ENCODE measurements at places on chromosomes 6 and 20. TPM values are rescaled to one million over a fixed set of nuclear protein-coding genes. Genes with fewer than 3 reads are reported as not detected.

AK9 gene
- total RNA-seq = 8.1 TPM

DNA sequence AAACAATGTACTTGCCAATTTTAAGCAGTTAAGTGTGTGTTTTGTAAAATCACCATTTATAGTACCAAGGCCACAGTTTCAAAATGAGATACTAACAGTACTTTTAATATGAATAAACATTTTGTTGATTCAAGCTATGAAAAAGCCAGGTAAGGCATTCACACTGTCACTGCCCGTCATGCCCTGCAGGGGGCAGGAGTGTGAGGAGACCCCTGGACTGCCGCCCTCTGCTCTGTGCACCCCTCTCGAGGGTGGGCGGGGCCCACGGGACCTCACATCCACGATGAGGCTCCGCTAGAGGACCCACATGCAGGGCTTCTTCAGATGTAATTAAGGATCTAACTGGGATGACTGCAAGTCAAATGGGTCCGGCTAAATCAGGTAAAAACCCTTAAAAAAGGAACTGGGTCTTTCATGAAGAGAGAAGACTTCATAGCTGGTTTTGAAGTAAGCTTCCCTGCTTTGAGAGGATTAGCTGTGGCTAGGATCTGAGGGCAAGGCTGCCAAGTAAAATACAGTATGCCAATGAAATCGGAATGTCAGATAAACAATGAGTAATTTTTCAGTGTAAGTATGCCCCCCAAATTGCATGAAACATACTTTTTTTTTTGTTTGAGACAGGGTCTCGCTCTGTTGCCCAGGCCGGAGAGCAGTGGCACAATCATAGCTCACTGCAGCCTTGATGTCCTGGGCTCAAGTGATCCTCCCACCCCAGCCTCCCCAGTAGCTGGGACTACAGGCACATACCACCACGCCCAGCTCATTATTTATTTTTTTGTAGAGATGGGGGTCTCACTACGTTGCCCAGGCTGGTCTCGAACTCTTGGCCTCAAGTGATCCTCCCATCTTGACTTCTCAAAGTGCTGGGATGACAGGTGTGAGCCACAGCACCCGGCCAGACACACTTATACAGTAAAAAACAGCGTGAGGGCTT lies 18.7 kb downstream of the DIDO1 start:
- no peaks in the 10 kb centered on the region for H3K36me3 ChIP-seq
- no peaks in the 10 kb centered on the region for H3K27me3 ChIP-seq
- no peaks in the 10 kb centered on the region for H3K4me1 ChIP-seq
- no peak for DNase-seq
- no peak overlapping the region for H3K4me3 ChIP-seq

GRCh38 chr6:14025160-14025559 lies 92.4 kb upstream of the CD83 start:
- no peaks in the 10 kb centered on the region for H3K27me3 ChIP-seq
- no peak overlapping the region for H3K4me3 ChIP-seq
- no peaks in the 10 kb centered on the region for H3K4me1 ChIP-seq
- no peaks in the 10 kb centered on the region for H3K36me3 ChIP-seq

TNXB gene
- 81.9 TPM for total RNA-seq

BPIFB2 gene
- total RNA-seq = not detected

- no peaks in the 10 kb centered on the region for H3K4me1 ChIP-seq
- H3K27ac ChIP-seq = no peak overlapping the region
- no peak overlapping the region for H3K4me3 ChIP-seq
- DNase-seq = peak; percentile 62
- H3K27me3 ChIP-seq = no peaks in the 10 kb centered on the region
Measured at GRCh38 chr6:133817460-133818047, 71.4 kb upstream of the TCF21 start.

GRCh38 chr20:19695081-19695480 lies 63.0 kb upstream of the RIN2 start:
- H3K27me3 ChIP-seq = no peaks in the 10 kb centered on the region
- H3K4me1 ChIP-seq = peaks cover 7% of the 10 kb centered on the region
- no peak overlapping the region for H3K27ac ChIP-seq
- DNase-seq = no peak
- H3K4me3 ChIP-seq = no peak overlapping the region

GRCh38 chr20:21510414-21511384 lies 3.2 kb downstream of the NKX2-2 start:
- H3K4me3 ChIP-seq = peak overlapping the region; percentile 38
- no peak overlapping the region for H3K27ac ChIP-seq
- peaks cover 5% of the 10 kb centered on the region for H3K4me1 ChIP-seq
- no peak for DNase-seq
- peaks cover 81% of the 10 kb centered on the region for H3K27me3 ChIP-seq

SUN5 gene
- not detected for total RNA-seq

DNA sequence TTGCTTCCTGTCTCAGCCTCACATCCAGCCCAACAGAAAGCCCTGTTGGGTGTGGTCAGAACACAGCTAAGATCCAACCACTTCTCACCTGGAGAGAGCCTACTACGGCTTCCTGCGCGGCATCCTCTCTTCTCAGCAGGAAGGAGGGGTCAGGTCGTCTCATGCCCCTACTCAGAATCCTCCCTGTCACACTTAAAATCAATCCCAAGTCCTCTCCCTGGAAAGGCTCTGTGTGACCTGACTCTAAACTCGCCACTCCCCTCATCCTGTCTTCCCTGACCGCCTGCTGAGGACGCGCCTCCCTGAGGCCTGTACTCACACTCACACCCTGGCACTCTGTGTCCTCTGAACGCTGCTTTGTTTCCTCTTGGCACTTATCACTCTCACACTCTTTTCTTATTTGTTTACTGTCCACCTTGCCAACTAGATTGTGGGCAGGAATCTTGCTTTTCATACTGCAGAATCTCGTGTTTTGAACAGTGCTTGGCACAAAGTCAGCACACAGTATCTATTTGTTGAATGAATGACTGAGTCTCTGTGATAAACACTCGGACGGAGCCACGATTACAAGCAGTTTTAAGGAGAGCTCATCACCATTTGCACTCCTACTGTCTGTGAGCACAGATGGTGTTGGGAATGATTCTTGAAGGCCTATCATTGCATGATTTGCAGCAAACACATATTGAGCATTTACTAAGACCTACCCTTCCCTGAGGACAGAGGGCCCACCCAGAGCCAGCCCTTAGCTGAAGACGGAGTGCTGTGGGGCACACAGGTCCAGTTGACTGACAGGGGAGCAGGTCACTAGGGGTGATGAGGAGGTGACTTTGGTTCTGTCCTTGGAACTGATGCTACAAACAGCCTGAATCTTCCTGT lies 18.7 kb downstream of the RAB5IF start:
- no peak overlapping the region for H3K4me3 ChIP-seq
- H3K27me3 ChIP-seq = no peaks in the 10 kb centered on the region
- DNase-seq = peak; percentile 62
- no peaks in the 10 kb centered on the region for H3K36me3 ChIP-seq
- H3K27ac ChIP-seq = peak overlapping the region; percentile 32
- H3K4me1 ChIP-seq = no peaks in the 10 kb centered on the region

TRIM40 gene
- 10.9 TPM for total RNA-seq

LAMA2 gene
- total RNA-seq = 47.5 TPM

DNA sequence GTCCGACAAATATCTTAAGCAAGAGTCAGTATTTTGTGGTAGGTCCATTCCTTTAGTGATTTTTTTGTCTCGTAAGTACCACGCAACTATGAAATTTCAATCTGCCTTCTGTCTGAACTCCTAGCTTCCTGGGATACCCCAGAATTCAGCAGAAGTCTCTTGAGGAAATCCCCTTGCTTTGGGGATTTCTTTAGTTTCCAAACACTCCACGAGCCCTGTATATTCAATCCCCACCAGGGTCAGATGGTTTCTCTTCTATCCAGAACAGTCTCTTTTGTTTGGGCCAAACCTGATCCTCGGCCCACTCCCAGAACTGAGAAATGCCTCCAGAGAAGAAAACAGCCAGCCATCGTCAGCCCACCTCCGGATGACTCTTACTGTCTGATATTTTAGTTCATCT lies 113.0 kb downstream of the CHD6 start:
- H3K4me3 ChIP-seq = no peak overlapping the region
- no peak for DNase-seq
- no peaks in the 10 kb centered on the region for H3K4me1 ChIP-seq
- no peaks in the 10 kb centered on the region for H3K36me3 ChIP-seq
- H3K27ac ChIP-seq = no peak overlapping the region

Data from Peyer's patch (tissue), 4 donors.